ENCODE measurements at places on chromosomes 7 and 10.

DNA sequence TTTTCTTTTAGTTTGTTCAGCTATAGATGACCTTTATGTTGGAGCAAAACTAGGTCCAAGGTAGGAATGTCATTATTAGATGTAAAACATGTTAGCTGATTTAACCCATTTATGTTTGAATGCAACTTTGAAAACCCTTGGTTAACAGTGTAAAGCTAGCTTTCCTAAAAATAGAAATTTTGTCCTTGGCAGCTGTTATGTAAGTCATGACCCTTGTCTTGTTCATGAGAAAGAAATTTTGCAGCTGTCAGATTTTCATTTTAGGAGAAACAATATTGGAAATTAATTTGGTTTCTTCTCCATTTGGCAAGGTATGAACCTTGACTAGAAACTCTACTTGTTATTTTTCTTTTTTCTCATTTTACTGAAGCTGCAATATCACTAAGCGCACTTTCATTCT, 23.9 kb upstream of the CCAR1 start:
- no peak for DNase-seq

DNA sequence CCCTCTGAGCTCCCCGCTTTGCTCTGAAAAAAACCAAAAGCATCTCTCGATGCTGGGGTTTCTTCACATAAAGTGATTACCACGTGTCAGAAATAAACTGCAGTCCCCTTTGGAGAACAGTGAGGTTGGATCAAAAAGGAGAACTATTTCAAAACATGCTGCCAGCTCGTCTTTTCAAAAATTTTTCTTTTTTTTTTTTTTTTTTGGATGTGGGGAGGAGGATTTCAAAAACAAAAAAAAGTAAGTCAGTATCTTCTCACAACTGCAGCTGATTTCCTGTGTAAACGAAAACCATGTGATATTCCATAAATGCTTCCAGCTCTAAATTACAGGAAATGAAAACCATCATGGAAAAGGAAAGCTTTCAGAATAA, 155.0 kb upstream of the LYZL2 start:
- peak; percentile 43 for DNase-seq

- no peak for DNase-seq
Observed at GRCh38 chr7:37084303-37084702, 360.0 kb upstream of the AOAH start.

- no peak for DNase-seq
Observed at GRCh38 chr10:3761021-3761686, 23.9 kb downstream of the KLF6 start.

GRCh38 chr7:16813232-16813616, 8.4 kb upstream of the AGR2 start:
- DNase-seq: no peak

DNA sequence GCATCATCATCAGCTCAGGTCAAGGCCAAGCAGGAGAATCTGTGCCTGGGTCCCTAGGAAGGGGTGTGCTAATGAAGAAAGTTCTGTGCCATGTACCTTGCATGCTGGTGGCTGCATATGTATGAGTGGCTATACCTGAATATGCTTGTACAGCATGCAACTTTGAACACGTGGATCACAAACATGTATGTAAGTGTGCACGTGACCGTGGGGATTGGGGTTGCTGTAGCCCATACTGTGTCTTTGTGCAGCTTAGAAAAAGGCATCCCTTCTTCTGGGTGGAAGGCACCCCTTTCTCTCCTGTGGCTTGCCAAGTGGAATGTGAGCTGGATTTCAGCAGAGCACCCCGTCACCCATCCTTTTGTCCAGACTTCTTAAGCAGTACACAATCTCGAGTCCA, 13.8 kb downstream of the EMX2 start:
- DNase-seq: no peak

DNA sequence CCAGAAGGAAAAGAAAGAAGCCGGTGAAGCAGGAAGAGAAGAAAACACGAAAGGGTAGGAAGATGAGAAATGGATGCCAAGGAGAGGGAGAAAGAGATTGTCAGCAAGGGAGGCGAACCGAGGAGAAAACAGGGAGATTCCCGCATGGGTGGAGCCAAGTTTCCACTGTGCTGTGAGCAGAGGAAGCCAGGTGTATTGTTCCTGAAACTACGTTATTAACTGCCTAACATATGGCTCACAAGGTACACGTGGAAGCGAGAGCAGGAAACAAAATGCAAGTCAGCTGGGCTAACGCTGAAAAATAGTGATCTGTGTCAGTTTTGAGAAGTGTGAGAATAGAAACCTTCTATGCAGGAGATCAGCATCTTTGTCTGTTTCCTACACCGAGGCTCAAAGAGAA, 20.4 kb upstream of the HIPK2 start:
- DNase-seq: no peak
